ENCODE measurements at places on chromosomes 7 and 10.

DNA sequence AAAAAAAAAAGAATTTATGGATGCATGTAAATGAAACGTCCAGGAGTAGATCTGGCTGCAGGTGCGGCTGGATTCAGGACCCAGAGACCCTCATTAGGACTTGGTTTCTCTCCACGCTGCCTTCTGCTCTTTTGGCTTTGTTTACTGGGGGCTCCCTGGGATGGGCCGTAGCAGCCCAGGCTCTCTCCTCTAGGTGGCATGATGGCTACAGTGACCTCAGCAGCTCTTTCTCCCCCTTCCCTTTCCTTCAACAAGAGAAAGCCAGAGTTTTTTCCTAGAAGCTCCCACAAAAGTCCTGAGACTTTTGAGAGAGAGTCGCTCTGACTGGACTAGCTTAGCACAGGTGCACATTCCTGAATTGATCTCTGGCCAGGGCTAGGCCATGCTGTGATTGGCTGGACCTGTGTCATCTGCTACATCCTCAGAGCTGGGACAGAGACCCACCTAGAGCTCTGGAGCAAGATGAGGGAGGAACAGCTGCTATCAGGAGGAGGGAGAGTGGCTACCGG lies 67.8 kb upstream of the PDCD4 start:
- peak; percentile 50 for DNase-seq

GRCh38 chr7:78099715-78100394 lies 301.3 kb downstream of the PHTF2 start:
- DNase-seq, result peak; percentile 94

- no peak for DNase-seq
These were observed 93.6 kb downstream of the MAGI2 start for GRCh38 chr7:79359827-79360226.

DNA sequence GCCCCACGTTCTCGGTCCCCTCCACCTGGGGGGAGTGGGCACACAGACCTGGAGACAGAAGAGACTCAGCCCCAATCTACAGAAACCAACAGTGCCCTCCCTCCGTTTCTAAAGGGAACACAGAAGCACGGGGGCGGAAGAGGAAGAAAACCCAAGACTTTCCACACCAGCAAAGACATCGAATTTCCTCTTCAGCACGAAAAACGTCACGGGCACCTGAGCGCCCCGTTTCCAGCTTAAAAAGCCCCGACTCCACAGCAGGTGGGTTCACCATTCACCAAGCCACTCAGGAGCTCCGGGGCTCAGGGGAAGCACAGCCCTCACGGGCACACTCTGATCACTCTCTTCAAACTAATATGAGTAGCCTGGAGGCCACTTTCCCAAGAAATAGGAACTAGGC lies 19.6 kb downstream of the NUDT1 start:
- DNase-seq, result no peak

DNA sequence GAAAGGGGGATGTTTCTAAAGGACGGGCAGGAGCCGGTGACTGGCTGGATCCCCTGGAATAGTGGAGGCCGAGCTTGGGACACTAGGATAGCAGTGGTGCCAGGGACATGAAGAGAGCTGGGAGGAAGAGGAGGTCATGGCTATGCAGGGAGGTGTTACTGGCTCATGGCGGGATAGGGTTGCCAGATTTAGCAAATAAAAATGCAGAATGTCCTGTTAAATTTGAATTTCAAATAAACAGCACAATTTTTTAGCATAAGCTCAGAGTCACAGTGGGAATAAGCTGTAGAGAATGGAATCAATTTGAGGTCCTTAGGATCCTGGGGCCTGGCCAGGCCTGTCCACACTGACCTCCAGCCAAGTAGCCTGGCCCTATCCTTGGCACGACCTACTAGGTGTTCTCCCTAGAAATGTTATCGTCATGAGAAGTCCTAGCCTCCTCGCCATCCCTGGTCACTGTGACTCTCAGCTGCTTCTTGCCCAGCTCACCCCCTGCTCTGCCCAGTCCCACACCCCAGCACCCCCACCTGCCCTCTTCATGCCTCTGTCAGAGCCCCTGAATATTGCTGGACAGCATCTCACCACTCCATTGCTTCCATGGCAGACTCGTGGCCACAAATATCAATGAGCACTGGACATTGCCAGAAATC lies 7.6 kb upstream of the KCP start:
- no peak for DNase-seq

DNA sequence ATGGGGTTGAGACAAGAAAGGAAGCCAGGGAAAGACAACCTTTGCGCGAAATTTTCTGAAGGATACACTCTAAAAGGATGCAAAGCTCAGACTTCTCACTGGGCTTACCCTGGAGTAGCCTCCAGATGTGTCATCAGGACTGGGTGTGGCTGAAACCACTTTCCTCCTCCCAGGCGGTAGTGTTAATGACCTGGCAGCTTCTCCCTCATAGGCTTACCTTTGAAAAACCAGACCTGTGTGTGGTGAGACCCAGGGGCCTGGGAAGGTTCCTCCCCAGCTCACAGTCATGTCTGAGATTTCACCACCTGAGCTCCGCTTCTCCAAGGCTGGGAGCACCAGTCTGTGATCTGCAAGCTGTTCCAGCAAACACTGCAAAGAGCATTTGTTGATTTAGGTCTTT lies 93.7 kb downstream of the EPC1 start:
- DNase-seq, result no peak

DNA sequence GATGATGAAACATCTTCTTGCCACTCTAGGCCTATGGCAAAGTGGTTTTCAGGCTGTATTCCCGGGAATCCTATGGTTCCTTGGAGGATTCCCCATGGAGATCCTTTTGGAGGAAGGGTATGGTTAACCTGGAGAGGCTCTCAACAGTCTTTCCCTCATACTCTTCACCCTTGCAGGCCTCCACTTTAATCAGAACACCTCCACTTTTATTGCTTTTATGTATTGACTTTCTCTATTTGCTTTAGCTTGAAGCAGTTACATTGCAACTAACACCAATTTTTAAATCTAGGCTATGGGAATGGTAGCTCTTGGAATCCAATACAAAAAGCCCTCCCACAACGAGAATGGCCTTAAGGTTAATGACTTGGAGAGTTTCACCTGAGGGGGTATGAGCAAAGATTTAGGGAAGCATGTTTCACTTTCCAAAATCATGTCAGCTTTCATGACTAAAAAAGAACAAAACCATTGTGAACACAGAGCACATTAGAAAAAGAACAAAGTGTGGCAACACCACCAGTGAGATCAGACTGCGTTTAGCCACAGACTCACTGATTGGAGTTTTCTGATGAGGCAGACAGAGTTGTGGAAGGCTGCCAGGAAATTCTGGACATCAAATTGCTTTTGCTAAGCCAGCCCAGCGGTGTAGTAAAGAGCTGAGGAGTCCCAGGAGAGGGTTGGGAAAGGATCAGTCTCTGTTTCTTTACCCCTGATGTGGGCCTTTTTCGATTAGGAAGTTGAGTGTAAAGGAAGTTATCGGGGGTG lies 130.4 kb upstream of the BMPER start:
- peak; percentile 91 for DNase-seq
